Right kidney (tissue), 9 donors: ENCODE measurements at places on chromosomes 1 and 21.

DNA sequence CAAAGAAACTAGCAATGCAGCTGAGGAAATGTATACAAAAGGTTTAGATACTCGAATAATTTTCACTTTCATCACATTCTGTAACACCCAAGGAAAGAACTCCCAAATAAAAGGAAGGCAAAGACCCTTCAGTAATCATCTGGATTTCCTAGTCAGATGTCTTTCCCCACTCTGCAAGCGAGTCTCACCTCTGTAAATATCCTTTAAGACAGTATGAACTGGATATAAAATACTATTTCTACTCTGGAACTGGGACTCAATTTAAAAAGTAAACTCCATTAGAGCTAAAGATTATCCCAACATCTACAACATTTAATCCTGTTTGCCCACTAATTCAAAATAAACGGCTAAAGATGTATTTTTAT is 27.0 kb downstream of the C2CD2 start:
- DNase-seq: no peak

DNA sequence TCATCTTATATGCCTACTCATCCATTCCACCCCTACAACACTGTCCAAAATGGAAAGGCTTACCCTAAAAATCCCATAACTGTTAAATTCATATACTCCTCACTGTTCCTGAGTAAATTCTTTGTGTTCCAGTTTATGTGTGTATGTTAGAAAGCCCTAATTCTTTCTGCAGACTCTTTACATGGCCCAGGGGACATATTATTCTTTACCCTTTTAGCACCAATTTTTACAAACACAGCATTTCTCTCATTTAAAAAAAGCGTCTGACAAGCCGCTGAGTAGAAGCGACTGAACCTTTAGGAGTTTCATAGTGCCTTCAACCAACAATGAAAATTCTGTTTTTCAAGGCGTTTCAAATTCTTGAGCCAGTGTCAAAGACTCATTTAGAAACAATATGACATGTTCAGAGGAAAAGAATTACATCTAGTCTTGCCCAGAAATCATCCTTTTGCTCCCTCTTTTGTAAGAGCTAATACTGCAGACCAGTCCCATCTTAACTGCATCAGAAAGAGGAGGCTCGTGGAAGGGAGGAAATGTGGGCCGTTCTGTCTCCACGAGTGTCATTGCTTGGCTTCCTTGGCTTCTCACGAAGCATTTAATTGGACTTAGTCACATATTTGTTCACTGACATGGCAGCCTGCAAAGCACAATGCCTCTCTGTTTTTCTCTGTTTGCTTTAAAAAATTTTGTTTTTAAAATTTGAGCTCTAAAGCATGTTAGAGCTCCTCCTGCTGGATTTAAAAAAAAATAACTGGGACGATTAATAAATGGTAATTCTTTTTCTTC is 21.3 kb upstream of the C1orf105 start:
- DNase-seq: peak; percentile 58

GRCh38 chr1:67214420-67215174 is 48.3 kb downstream of the IL23R start:
- DNase-seq: no peak

DNA sequence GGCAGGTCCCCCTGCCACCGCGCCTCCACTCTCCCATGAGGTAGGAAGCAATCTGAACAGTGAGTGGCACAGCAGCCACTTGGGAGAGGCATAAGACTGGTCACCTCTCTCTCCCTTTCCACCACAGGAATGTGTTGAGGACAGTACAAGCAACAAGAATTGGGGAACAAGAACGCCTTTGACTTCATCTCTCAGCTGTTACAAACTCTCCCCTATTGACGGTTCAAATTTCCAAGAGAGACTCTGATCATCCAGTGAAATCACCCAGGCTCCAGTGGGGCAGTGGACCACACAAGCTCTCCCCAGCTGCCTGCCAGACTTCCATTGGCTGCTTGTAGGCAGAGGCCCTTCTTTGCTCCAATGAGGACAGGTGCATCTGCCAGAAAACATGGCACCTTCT is 249.9 kb upstream of the JUN start:
- DNase-seq: no peak

- DNase-seq: no peak
Observed at GRCh38 chr1:37752583-37753471, 12.1 kb downstream of the EPHA10 start.

DNA sequence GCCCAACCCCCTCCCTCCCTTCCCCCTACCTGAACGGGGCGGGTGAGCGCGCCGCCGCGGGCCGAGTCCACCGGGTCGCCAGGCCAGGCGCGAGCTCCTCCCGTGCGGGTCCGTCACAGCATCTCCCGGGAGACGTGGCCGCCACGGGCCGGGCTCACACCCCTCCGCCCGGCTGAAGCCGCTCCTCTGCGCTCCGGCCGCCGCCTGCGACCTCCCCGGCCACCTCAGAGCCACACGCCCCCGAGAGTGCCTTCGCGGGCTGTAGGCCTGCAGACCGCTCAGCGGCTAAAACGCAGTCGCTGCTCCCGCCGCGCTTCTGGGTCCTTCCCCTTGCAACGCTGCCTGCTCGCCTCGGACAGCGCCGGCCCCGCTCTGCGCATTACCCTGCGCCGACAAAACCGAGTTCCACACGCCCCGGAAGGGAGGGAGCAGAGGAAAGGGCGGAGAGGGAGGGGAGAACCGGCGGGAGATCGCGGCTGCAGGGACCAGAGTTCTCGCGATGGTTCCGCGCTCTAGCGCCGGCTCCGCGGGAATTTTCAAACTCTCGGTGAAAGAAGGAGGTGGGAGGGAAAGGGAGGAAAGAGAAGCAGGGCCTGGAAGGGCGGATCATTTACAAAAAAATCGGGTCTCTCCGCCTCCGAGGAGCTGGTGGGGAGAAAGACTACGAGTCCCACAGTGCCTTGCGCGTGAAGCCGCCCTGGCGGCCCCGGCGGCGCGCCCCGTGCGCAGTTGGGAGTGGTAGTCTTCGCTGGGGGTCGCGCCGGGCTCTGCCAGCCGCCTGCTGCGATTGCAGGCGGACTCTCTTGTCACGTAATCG is at the start of gene AHCTF1:
TSS of gene AHCTF1 (minus strand) at position 400 of the 817 bp plus-strand sequence. CDS start 13,578 bp downstream, outside the sequence.
- DNase-seq: peak; percentile 97

- DNase-seq: no peak
Observed at GRCh38 chr1:119146466-119146865, 6.0 kb upstream of the WARS2 start.

DNA sequence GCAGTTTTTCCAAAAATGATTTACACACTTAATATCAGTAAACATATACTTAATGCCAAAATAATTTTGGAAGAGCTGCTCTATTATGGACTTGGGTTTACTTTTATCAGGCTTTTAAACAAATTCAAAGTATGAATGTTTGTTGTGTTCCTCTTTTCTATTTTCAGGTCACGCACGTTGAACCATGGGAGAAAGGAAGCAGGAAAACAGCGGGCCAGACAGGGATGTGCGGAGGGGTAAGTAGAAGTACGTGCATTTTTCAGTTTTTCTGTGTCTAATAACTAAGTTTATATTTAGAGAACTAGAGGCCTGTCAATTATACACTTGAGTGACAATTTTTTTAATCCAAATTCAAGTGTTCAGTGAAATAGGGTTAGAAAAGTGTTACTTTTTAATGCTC is 3.4 kb downstream of the PRPF38B start:
- DNase-seq: no peak

DNA sequence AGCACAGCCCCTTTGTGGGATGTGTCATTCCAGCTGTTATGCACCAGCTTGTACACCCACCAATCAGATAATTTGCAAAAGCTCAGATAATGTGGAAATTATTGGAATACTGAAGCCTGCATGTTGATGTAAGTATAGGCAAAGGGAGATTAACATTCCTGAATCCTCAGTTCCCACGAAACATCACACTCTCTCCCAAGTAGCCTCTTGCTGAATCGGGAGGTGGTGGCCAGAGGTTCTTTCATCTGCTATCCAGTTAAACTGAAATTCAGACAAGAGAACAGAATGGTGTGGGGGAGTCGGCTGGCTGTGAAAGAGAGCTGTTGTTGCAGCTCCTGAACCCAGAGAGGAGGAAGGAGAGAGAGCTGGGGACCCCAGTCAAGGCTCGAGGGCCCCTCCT is 170.9 kb downstream of the ZBTB18 start:
- DNase-seq: no peak

- peak; percentile 97 for DNase-seq
Observed at GRCh38 chr1:248825909-248826760, at the start of gene SH3BP5L. TSS of gene SH3BP5L (minus strand) at chr1:248825915. CDS start at chr1:248824935, 980 bp downstream.

DNA sequence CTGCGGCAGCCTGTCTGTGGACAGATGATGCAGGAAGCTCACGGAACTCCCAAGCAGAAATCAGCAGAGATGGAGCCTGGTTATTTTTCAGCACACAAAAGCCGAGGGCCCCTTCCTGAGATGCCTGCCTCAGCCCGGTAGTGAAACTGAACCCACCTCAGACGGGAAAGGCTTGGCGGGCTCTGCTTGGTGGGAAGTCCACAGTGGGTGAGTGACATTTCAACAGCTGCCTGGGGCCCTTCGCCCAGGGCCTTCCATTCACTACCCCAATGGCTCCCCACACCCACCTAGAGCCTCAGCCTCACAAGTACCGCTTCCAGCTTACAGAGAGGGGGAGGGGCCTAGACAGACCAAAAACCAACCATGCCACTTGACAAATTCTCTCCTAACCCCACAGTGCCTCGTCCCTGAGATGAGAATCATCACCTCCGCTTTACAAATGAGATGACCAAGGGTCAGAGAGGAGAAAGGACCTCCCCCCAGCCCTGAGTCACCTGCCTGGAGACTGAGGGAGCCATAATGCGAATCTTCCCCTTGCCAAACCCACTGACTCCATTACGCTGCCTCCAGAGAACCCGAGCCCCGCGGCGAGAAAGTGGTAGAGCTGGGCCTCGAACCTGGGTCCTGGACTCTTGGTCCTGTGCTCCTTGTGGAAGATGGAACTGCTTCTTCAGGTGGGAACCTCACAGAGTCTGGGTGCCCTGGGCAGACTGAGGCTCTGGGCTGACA is 3.4 kb upstream of the ECE1 start:
- DNase-seq: no peak
